ENCODE measurements at places on chromosomes 16 and 17. TPM values are rescaled to one million over a fixed set of nuclear protein-coding genes. Genes with fewer than 3 reads are reported as not detected.
A peak's percentile ranks its signal among the peaks of the same experiment; 100 is the strongest.

- no peak for DNase-seq
Measured at GRCh38 chr16:4140652-4141051, 24.4 kb upstream of the ADCY9 start.

GRCh38 chr16:11331967-11332366 lies 13.3 kb upstream of the RMI2 start:
- no peak for DNase-seq

DNA sequence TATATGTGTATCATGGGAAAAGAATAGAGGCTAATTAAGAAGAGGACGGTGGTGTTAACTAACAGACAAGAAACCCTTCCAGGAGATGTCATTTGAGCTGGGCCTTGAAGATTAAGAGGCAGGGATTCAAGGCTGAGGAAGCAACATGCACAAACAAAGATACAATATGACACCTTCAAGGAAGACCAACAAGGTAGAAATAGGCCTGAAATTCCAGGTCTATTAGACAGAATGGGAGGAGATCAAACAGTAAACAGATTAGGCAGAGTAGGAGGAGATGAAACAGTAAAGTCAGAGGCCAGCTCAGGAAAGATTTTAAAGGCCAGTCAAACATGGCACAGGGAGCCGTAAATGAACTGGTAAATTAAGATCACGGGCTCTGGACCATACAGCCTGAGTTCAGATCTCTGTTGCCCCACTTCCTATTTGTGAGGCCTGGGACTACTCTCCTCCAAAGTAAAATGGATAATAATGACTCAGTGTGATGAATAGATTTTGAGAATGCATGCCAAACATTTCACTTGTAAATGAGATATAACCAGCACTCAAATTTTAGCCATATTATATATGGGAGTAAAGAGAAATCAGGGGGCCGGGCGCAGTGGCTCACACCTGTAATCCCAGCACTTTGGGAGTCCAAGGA lies 38.9 kb downstream of the USP31 start:
- no peak for DNase-seq

The SP6 gene
- 4.4 TPM for total RNA-seq

DNA sequence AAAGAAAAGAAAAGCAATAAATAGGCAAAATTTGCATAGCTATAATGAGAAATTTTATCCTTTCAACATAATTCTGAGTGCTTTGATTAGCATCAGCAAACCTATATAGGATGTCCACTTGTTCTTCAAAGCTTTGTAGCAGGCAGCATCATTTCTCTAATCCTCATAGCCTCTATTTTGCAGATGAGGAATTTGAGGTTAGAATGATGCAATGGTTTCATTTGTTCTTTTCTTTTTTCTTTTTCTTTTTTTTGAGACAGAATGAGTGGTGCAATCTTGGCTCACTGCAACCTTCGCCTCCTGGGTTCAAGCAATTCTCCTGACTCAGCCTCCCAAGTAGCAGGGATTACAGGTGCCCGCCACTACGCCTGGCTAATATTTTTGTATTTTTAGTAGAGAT lies 594.4 kb downstream of the TOX3 start:
- DNase-seq, result no peak

The TRIM47 gene
- 44.8 TPM for total RNA-seq

DNA sequence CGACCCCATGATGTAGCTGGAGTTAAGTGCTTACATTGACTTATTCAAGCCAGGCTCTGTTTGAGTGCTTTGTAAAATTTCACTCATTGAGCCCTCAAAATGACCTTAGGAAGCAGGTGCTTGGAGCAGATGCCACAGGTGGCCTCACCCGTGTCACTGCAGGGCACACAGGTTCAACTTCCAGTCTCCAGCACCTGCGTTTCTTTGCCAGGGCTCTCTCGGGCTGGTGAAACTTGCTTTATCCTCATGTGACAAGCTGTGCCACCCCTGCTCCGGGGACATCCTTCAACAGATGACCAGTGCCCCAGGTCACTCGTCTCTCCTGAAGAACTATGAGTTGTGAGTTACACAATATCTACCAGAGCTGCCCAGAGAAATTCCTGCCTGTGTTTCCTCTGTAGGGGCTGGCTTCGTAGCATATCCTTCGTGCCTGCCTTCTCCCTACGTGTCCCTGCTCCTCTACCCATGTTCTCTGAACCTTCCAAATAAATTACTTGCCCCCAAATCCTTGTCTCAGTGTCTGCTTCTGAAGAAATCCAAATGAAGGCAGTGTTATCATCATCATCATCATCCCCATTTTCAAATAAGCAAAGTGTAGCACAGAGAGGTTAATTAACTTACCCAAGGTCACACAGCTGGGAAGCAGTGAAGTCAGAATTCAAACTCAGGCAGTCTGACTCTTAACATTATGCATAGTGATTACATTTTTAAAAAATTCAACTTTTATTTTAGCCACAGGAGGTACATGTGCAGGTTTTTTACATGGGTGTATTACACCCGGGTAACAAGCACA lies 352.5 kb downstream of the NPIPA8 start:
- no peak for DNase-seq

DNA sequence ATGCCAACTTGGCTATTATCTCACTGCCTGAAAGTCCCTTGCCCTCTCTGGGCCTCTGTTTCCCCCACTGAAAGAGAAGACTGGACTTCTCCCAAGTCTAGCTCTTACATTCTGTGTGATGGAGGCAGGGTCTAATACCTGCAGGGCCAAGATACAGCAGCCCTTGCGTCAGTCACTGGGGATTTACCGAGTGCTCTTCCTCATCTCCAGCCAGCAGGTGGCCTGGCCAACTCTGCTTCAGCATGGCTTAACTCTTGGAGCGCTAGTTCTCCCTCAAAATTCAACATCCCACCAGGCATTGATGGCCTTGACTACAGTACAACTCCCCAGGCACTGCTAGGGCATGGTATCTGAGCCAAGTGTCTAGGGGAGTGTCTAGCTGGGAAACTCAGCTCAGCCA lies 19.9 kb upstream of the MTMR4 start:
- DNase-seq, result no peak

DNA sequence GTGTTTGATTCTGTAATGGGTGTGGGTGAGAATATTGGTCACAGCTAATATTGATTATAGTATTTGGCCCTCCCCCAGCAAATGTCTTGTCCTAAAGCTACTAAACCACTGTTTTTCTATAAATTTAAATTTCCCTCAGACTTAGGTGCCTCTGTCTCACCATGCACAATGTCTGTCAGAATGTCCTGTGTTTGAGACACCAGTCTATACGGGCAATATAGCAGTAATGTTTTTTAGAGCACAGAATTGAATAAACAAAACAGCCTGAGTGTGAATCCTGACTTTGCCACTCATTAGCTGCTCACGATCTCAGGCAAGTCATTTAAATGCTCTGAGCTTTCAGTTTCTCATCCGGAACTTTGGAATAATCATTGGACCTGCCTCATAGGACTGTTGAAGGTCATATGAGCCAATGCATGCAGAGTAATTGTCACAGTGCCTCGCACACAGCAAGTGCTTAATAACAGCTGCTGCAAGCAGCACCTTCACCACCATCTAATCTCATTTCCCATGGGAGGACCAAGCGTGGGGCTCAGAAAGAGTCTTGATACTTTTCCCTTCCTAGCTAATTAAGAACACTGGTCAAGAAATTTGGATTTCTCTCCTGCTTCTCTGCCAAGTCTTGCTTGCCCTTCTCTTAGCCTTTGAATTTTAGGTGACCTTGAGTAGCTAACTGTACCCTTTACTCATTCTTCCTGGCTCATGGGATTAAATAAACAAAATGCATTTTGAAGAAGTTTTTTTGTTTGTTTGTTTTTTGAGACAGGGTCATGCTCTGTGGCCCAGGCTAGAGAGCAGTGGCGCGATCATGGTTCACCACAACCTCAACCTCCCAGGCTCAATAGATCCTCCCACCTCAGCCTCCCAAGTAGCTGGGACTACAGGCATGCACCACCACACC lies 9.8 kb downstream of the HLF start:
- no peak for DNase-seq

GRCh38 chr17:6674586-6674985 lies 23.0 kb downstream of the C17orf100 start:
- DNase-seq, result no peak

- DNase-seq, result no peak
Measured at GRCh38 chr16:87086575-87086974, 230.6 kb downstream of the C16orf95 start.

The KRTAP9-6 gene
- total RNA-seq, result not detected

DNA sequence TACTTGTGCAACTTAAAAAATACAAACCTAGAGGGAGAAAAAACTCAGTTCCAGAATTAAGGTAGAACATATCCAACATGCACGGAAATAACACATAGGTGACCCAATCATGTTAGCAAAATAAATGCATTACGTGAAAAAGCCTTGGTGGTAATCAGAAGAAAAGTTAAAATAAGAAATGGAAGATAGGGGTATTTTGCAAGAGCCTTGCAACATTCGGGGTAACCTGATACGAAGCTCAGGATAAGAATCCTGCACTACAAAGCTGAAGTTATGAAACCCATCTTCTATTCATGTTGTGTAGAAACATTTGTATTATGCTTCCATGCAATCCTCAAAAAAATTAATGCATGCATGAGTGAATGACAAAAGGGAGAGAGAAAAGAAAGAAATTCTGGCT lies 33.1 kb downstream of the CHCT1 start:
- no peak for DNase-seq

DNA sequence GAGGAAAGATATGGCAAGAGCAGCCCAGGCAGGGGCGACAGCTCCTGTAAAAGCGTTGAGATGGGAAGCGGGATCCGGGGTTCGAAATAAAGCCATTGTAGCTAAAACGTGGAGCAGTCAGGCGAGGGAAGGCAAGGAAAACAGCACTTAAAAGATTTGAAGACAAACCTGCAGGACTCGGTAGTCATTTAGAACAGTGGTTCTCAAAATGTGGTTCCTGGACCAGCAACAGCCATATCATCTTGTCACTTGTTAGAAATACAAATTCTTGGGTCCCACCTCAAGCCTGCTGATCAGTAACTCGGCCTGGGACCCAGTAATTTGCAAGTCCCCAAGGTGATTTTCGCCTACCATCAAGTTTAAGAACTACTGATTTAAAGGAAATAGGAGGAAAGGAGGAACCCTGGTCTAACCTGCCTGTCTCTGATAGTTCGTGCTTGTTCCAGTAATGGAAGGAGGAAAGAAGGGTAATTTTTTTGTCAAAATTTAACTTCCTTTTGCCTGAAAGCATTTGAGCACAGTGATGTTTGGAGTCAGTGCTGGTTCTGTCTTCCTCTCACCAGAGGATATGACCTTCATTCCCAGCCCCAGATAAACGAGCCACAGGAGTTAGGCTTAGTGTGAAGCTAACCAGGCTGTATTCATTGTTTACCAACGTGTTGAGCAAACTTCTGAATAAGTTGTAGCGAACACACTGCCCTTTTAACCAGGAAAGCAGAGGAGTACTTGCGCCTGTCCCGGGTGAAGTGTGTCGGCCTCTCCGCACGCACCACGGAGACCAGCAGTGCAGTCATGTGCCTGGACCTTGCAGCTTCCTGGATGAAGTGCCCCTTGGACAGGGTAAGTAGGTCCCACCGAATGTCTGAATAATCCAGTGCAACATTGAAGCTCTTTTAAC lies 1.1 kb downstream of the ORC6 start:
- peak; percentile 39 for DNase-seq

DNA sequence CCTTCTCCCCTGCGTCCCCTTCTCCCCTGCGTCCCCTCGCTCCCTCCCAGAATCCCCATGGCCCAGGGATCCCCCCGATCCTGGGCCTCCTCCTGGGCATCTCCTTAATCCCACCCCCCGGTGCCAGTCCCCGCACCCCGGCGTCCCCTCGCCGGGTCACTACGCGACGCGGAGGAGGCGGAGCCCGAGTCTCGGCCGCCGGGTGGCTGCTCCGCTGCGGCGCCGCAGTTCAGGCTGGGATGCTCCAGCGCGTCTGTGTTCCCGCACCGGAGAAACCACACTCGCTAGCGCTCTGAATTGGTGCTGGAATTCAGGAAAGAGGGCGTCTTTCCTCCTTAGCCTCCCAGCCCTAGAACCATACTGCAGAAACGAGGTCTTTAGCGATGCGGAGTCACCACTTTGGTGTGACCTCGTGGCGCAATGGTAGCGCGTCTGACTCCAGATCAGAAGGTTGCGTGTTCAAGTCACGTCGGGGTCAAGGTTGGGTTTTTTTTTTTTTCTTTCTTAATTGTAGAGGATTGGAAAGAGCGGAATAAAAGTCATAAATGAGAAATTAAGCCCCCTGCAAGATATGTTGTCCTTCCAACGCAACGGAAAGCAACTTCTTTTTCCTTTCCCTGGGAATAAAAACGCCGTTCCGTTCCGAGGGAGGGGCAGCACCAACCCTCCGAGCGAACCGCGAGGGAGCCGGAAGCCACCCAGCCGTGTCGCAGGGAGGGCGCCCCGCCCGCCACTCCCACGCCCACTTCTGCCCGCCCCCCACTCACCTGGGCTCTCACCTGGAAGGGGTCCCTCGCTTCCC lies 25.7 kb upstream of the SLC47A1 start:
- DNase-seq, result peak; percentile 84

GRCh38 chr16:19894586-19894985 lies 9.9 kb upstream of the GPRC5B start:
- no peak for DNase-seq

DNA sequence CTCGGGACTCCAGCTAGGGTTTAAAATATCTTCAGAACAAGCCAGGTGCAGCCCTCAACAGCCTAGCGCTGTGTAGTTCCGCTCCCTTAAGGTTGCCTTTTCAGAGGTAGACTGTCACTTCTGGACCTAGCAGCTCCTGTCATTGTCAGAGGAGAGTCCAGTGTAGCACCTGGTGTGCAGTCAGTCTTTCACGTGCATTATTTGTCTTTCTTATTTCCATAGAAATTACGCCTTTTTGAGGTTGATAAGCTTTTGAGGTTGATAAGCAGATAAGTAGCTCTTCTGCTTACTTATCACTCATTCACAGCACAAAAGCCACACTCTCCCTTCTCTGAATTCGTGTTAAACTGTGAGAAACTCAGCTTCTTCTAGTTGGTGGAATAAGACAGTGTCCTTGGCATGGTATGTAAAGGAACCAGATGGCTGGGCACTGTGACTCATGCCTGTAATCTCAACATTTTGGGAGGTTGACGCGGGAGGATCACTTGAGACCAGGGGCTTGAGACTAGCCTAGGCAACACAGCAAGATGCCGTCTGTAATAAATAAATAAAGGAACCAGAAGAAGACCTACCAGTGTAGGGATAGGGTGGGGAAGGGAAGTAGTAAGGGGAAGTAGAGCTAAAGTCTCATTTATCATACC lies 10.2 kb downstream of the EEF2K start:
- no peak for DNase-seq

- DNase-seq, result no peak
Measured at GRCh38 chr17:47208744-47209488, at the start of gene MYL4. Gene MYL4 (plus strand): TSS chr17:47209348. CDS start chr17:47209423, 75 bp downstream.

- DNase-seq, result no peak
Measured at GRCh38 chr16:1708768-1709180, 2.8 kb downstream of the MAPK8IP3 start.

GRCh38 chr16:78116946-78117345 lies 17.5 kb downstream of the WWOX start:
- no peak for DNase-seq

GRCh38 chr17:28317966-28318758 lies 838 bp upstream of the TMEM97 start:
- no peak for DNase-seq

The RBFOX1 gene
- total RNA-seq, result 11.2 TPM

The RMI2 gene
- 8.3 TPM for total RNA-seq

The TMEM114 gene
- total RNA-seq, result not detected
